ENCODE measurements at places on chromosomes 4 and X. TPM values are rescaled to one million over a fixed set of nuclear protein-coding genes. Genes with fewer than 3 reads are reported as not detected.

DNA sequence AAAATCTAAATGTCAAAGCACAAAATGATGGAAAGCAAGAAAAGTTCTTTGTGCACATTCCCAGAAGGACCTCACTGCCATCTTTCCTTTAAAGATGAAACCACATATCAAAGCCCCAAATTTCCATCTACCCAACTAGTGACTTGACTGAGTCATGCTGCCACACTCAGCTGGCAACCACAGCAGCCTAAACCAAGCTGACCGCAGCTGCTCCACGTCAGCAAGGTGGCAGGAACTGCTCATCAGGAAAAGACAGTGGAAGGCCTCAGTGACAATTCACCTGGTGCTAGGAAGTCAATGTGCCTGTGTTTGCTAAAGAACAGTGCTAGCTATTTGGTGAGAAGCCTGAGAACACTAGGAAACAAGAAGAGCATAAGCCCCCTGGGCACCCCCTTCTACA lies 26.1 kb downstream of the ACOX3 start:
- no peak for DNase-seq

TRIM75 gene
- not detected for total RNA-seq

H2BW2 gene
- total RNA-seq = not detected

HTR2C gene
- total RNA-seq = not detected

DNA sequence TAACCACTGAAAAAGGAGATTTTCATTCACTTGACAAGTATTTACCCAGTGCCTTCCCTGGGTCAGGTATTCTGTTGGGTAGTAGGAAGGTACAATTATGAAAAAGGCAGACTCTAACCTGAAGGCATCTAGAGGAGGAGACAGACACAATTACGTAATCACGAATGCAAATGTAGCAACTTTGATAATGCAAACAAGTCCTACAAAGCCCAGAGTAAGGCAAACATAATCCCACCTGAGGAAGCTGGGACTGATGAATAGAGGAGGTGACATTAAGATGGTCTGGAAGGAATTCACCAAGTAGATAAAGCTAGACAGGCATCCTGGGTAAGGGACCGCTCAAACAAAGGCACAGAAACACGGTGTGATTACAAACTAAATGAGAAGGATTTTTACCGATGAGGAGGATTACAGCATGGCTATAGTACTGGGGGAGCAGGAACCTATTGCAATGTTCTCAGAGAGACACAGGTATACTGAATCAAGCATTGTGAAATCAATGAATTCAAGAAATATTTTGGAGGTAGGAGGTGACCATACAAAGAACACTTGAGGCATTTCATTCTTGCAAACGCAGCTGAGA lies 37.1 kb downstream of the TMEM150C start:
- no peak for DNase-seq

C4orf50 gene
- 0.73 TPM for total RNA-seq

DNA sequence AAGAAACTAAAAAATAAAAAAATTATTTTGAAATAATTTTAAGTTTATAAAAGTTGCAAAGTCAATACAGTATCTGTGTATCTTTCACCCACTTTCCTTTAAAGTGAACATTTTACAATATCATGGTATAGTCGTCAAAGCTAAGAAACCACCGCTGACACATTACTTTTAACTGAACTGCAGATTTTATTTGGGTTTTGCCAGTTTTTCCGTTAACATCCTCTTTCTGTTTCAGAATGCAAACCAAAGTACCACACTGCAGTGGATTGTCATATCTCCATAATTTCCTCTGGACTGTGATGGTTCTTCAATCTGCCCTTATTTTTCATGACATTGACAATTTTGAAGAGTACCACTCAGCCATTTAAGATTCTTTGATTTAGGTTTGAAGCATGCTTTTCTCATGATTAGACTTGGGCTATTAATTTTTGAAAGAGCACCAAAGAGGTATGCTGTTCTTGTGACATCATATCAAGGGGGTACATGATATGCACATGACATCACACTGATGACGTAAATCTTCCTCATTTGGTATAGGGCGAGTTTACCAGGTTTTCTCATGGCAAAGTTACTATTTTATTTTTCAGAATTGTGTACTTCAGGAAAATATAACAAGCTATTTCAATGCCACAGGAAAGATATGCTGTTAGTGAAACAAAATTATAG lies 3.6 kb upstream of the CXCL1 start:
- DNase-seq = no peak

- DNase-seq = no peak
Measured at GRCh38 chr4:123825596-123826291, 429.1 kb downstream of the SPRY1 start.

DNA sequence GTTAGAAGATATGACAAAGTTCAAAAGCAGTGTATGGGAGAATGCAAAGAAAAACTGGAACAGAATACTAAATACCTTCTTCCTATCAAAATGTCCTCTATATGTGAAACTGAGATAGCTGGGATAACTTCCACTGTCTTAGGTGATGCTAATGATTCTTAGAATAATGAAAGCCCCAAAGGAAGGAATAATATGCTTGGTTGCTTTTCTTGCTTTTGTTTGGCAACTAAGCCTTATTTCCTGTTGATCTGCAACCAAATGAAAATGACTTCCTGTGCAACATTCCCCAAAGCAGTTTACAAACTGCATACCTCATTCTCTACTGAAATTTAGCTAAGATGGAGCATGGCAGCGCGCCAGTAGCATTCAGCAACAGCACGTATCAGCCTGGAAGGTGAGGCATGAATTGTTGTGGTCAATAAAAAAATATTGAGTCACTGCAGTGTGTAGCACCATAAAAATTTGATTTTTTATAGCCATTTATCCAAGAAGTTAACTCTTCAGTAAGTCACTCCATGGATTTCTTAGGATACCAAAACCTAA lies 18.7 kb downstream of the NDNF start:
- DNase-seq = peak; percentile 50

DNA sequence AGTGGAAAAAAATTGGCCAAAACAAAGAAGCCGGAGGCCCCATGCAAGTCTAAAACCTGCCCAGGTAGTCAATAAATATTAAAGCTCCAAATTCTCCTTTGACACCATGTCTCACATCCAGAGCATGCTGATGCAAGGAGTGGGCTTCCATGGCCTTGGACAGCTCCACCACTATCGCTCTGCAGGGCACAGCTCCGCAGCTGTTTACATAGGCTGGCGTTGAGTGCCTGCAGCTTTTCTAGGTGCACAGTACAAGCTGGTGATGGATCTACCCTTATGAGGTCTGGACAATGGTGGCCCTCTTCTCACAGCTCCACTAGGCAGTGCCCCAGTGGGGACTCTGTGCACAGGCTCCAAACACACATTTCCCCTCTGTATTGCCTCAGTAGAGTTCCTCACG lies 84.2 kb upstream of the LANCL3 start:
- DNase-seq = no peak

DNA sequence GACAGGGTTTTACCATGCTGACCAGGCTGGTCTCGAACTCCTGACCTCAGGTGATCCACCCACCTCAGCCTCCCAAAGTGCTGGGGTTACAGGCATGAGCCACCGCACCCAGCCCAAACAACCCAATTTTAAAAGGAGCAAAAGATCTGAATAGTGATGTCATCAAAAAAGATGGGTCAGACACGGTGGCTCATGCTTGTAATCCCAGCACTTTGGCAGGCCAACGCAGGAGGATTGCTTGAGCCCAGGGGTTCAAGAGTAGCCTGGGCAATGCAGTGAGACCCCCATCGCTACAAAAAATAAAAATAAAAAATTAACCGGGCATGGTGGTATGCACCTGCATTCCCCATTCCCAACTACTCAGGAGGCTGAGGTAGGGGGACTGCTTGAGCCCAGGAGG lies 6.1 kb downstream of the ELF2 start:
- DNase-seq = no peak

GRCh38 chr4:20251031-20251795 lies 492 bp upstream of the SLIT2 start:
- DNase-seq = no peak

DNA sequence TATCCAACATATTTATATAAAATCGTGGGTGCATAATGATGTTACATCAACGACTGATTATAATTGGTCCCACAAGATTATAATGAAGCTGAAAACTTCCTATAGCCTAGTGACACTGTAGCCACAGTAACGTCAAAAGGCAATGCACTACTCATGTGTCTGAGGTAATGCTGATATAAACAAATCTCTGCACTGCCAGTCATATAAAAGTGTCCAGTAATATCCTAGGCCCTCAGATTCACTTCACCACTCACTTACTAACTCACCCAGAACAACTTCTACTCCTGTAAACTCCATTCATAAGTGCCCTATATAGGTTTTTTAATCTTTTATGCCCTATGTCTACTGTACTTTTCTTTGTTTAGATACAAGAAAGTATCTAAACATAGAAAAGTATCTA lies 18.8 kb downstream of the FRYL start:
- DNase-seq = no peak

HAND2 gene
- total RNA-seq = 11.8 TPM

DNA sequence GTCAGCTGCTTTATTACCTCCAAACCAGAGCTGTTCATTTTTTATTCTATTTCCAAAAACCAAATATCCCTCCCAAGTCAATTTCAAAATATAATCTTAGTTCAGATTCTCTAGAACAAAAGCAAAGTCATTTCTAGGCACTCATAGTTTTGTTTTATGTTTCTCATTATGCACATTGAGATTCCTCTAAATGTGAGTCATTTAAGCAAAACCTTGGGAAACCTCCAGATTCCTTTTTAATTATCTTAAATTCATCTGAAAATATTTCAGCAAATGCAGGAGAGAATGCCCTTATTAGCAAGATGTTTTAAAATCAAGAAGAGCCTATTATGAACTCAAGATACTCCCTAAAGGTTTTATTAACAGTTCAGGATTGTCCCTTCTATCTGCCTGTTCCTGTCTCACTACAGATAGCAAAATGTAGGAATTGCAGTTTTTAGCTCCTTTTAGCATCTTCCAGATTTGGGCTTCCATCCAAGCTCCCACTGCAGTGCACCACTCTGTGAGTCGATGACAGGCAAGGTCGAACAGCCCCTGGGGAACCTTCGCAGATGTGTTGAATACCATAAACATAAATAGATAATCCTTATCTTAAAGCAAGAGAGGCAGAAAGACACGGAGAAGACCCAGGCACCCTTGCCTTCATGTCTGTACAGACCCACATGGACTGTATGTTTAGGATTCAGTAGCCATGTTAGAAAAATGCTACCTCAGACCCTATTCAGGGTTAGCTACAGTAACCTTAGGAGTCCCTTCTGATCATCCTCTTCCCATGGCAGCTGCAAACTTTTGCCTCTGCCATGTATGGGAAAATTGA lies 11.3 kb upstream of the SLC9A7 start:
- DNase-seq = no peak

FGB gene
- 0.63 TPM for total RNA-seq

DNA sequence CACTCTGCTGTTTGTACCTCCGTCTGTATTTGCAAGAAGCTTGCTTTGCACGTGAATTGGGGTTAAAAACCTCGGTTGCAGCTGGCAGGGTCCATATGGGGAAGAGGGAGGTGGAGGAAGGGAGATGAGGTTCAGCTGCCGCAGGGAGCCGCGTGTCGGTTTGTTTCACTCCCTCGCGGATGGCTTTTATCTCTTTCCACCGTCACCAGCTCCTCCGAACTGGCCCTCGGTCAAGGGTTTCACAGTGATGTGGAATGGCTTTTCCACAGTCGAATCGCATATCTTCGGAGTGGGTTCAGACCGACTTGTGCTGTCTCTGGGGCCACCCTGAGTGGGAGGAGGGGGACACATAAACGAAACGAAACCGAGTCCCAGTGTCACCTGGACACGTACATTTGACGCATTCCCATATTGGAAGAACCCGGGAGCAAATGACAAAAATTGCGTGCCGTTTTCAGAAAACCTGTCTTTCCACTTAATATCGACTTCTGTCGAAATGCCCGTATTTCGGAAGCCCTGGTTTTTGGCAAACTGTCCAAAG lies 929 bp downstream of the ZBTB33 start:
- peak; percentile 46 for DNase-seq

EPHA5 gene
- total RNA-seq = 0.06 TPM

RASSF6 gene
- 15.1 TPM for total RNA-seq

DNA sequence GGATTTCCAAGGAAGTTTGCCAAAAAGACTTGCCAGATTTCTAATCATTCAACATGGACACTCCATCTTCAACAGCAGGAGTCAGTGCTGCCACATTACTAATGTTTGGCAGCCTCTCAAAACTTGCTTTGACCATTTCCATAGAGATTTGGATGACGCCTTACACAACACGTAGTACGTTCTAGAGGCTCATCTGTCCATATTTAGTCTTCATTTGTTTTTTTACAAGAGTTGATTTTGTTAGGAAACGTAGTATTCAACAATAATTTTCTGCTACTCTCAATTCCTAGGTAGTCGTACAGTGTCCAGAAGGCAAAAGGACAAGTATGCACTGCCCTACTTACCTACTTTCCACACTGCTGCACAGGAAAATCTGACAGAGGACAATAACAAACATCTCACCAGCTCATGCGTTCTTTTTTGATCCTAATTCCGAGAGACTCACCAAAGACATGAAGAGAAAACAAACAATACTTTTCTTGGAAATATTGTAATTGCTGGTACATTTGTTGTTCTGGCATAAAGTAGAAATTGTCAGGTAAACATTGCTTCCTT lies 117.3 kb downstream of the SNCA start:
- no peak for DNase-seq

- no peak for DNase-seq
Measured at GRCh38 chr4:26356081-26356501, 35.3 kb downstream of the RBPJ start.

DNA sequence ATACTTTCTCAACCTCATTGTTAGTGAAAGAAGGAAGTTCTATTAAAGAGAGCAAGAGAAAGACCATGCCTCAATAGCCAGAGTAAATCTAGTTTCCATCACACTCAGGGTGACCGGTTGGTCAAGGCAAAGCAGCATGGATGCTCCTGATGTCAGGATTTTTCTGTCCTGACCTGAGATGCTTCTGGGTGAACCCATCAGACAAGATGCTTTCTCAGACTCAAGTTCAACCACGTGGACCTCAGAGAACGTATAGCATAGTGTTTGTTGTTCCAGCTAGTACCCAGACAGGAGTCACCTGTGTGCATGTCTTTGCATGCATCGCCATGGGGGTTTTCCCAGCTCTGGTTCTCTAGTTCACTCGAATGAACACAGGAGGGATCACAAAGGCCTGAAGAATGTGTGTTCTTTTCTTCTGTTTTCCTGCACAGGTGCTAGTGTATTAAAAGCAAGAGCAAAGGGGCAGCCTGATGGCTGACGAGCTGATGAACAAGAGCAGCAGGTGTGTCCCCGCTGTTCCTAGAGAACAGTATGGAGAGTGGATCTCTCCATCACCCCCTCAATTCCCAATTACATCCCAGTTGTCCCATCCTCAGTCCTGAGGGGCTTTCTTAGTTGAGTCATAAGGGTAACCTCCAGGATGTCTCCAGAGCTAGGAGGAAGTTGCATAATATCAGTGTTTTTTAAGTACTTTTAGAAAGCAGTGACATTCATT lies 110.5 kb upstream of the ENPP6 start:
- DNase-seq = no peak

DNA sequence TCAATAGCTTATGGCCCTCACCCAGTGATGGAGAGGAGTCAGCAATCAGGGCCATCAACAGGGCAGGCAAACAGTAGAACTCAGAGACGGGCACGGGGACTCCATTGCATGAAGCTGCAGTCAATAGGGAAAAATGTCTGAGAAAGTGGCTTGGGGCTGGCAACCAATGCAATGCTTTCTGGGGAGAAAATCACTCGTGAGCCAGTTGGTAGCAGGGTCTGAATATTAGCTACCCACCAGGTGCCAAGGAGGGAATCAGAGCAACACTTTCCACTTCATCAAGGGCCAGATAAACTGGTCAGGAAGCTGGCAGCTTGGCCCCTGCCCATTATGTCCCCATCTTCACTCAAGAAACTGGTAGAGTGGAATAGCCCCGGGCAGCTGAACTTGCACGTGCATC lies 80.7 kb downstream of the STARD8 start:
- no peak for DNase-seq

All from mucosa of descending colon (tissue), 3 donors.